ENCODE measurements at places on chromosomes 12 and 14.

DNA sequence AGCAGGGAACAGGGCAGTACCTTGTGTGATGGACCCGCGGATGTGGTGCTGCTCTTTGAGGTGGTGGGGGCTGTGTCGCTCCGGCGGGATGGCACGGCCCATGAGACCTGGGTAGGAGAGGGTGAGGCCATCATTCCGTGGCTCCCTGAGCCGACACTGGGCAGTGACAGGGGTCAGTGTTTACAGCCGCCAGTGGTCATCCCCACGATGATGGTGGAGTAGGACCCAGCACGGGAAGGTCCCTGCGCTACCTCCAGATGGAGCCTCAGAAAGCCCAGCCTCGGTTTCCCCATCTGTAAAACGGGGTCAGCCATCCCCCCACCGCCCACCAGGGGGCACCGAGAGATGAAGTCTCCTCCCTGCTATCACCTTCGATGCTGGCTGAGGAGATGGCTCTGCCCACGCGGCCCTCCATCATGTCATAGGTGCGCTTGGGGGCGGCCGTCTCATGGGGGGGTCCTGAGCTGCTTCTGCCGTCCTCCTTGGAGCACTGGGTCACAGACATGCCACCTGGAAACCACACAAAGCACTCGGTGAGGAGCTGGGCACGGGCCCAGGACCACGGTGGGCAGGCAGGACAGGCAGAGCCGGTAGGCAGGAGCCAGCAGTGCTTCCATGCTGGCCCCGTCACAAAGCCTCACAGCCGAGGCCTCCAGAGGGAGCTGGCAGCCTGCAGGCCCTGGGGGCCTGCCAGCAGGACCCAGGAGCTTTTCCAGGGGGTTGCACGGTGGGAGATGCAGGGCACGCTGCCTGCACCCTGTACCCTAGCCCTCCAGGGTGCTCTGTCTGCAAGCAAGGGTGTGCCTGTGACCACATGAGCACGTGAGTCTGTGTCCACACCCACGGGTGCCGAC lies 53.1 kb downstream of the RFLNA start:
- no peak for DNase-seq

GRCh38 chr12:3161861-3162260 lies 84.7 kb downstream of the TSPAN9 start:
- DNase-seq, result no peak

- no peak for DNase-seq
These were observed 260.1 kb downstream of the C12orf75 start for GRCh38 chr12:105590571-105590970.

GRCh38 chr12:62934799-62935674 lies at the start of gene PPM1H:
Gene PPM1H, minus strand, starts transcription at chr12:62935150. Its CDS starts 414 bp downstream, at chr12:62934736.
- peak; percentile 81 for DNase-seq

- DNase-seq, result no peak
These were observed 97.9 kb upstream of the DAAM1 start for GRCh38 chr14:59090572-59090971.

DNA sequence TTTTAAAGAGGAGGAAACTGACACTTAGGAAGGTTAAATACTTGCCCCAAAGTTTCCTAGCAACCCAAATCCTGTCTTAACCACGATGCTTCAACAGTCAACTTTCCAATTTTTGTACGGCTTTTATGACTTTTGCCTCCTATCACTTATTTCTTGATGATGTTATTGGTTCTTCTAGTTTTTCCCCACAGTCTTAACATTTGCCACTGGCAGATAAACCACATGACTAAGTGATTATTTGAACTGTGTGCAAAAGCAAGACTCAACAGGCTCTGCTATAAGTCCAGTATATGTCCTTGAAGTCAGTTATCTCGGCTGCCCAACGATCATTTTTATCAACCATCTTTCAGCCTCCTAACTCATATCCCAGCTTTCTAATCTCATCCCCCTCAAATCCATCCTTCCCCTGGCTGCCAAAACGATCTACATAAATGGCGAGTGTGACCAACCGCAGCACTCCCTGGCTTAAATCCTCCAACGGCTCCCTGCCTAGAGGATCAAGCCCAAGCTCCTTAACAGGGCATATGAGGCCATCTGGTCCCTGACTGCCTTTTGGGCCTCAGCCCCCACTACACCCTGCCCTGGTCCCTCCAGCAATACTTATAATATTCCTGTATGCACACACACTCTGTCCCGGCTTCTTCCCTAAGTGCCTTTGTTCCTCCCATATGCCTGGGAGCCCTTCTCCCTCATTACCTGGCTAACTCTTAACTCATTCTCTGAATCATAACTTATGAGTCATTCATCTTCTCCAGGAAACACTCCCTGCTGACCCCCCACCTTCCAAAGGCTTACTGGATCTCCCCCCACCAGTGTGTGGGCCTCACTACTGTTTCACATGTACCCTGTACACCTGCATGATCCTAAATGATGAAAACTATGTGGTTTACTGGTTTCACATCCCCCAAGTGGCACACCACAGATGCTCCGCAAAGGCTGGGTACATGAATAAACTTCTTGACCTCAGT lies 8.8 kb downstream of the VPS37B start:
- no peak for DNase-seq

- no peak for DNase-seq
These were observed 768 bp downstream of the PTPN11 start for GRCh38 chr12:112419297-112420133.
